Peyer's patch (tissue), 4 donors: ENCODE measurements at places on chromosomes 13 and 19. TPM values are rescaled to one million over a fixed set of nuclear protein-coding genes. Genes with fewer than 3 reads are reported as not detected.

TEX29 gene
- not detected for total RNA-seq

KIR2DL1 gene
- total RNA-seq, result not detected

PODNL1 gene
- total RNA-seq, result not detected

GRCh38 chr13:77810878-77811277, 107.8 kb downstream of the EDNRB start:
- H3K4me3 ChIP-seq, result no peak overlapping the region
- no peaks in the 10 kb centered on the region for H3K4me1 ChIP-seq
- DNase-seq, result no peak
- no peaks in the 10 kb centered on the region for H3K27me3 ChIP-seq
- no peaks in the 10 kb centered on the region for H3K36me3 ChIP-seq

DNA sequence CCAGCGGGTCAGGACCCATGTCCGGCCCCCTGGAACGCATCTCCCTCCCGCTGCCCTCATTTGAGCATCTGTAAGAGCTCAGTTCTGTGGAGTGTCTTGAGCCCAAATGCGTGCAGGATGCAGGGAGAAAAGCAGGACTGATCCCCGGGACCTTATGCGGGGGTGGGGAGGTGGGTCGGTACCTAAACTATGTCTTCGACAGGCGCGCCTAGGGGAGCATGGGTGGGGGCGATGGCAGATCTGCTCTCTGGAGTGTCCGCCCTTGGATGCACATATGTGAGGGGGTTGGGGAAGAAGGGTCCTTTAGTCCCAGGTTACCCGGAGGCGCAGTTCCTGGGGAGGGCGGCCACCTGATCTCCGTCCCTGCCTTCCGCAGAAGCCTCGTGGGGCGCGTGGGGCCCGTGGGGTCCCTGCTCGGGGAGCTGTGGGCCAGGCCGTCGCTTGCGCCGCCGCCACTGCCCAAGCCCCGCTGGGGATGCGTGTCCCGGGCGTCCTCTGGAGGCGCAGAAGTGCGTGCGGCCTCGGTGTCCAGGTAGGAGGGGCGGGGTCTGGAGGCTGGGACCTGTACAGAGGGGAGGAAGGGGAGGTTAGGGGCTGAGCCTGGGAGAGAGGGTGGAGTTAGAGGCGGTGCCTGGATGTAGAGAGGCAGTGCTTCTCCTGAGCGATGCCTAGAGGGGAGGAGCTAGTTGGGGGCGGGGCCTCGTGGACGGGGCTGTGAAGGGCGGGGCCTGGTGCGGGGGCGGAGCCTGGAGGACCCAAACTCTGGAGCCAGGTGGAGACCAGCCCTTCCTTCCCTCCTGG, 2.9 kb downstream of the CILP2 start:
- peaks cover 22% of the 10 kb centered on the region for H3K27me3 ChIP-seq
- H3K4me1 ChIP-seq, result peaks cover 2% of the 10 kb centered on the region
- H3K4me3 ChIP-seq, result peak overlapping the region; percentile 34
- H3K36me3 ChIP-seq, result no peaks in the 10 kb centered on the region
- peak; percentile 73 for DNase-seq

- DNase-seq, result no peak
- H3K27ac ChIP-seq, result no peak overlapping the region
- H3K27me3 ChIP-seq, result no peaks in the 10 kb centered on the region
- no peaks in the 10 kb centered on the region for H3K36me3 ChIP-seq
Measured at GRCh38 chr13:41401366-41401765, 56.0 kb upstream of the RGCC start.

GRCh38 chr13:51895906-51896888, 34.4 kb downstream of the CCDC70 start:
- DNase-seq, result peak; percentile 58
- H3K4me1 ChIP-seq, result no peaks in the 10 kb centered on the region
- no peaks in the 10 kb centered on the region for H3K27me3 ChIP-seq

- no peak overlapping the region for H3K27ac ChIP-seq
- H3K4me1 ChIP-seq, result no peaks in the 10 kb centered on the region
- no peaks in the 10 kb centered on the region for H3K36me3 ChIP-seq
- H3K4me3 ChIP-seq, result no peak overlapping the region
Measured at GRCh38 chr13:111206148-111206547, 91.0 kb downstream of the ARHGEF7 start.

- peak overlapping the region; percentile 73 for H3K27ac ChIP-seq
- no peaks in the 10 kb centered on the region for H3K36me3 ChIP-seq
- H3K27me3 ChIP-seq, result no peaks in the 10 kb centered on the region
- H3K4me1 ChIP-seq, result peaks cover 16% of the 10 kb centered on the region
Measured at GRCh38 chr19:35204799-35205732, 23.5 kb downstream of the FAM187B start.

DNA sequence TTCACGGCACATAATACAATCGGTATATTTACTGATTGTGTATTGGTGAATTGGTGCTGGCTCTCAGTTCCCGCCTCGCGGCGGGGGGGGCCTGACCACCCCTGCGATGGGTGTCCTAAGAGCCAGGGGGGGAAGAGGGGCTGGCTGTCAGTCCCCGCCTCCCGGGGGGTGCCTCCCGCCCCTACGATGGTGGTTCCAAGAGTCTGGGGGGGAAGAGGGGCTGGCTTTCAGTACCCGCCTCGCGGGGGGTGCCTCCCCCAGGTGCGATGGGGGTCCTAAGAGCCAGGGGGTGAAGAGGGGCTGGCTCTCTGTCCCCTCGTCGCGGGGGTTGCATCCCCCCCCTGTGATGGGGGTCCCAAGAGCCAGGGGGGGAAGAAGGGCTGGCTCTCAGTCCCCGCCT, 2321.8 kb upstream of the PCDH20 start:
- no peak for DNase-seq
- no peaks in the 10 kb centered on the region for H3K36me3 ChIP-seq
- H3K27ac ChIP-seq, result no peak overlapping the region

DNA sequence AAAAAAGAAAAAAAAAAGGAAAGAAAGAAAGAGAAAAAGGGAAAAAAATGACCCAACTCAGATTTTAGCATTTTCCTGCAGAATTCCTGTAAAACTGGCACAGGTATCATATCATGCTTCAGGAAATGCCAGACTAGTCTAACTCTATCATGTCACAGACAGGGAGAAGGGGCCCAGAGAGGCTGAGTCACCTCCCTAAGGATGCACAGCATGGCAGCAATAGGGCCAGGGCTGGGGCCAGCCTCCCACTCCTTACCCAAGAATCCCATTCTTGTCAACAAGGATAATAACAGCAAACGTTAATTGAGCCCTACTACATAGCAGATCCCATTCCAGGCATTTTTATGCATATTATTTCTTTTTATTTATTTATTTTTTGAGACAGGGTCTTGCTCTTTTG, 8.5 kb downstream of the GPR4 start:
- H3K27me3 ChIP-seq, result peaks cover 12% of the 10 kb centered on the region
- no peak overlapping the region for H3K4me3 ChIP-seq
- DNase-seq, result no peak
- H3K27ac ChIP-seq, result no peak overlapping the region
- no peaks in the 10 kb centered on the region for H3K36me3 ChIP-seq
